Epithelial cell of prostate (primary cell): ENCODE measurements at places on chromosomes 4 and X.
A peak's percentile ranks its signal among the peaks of the same experiment; 100 is the strongest.

DNA sequence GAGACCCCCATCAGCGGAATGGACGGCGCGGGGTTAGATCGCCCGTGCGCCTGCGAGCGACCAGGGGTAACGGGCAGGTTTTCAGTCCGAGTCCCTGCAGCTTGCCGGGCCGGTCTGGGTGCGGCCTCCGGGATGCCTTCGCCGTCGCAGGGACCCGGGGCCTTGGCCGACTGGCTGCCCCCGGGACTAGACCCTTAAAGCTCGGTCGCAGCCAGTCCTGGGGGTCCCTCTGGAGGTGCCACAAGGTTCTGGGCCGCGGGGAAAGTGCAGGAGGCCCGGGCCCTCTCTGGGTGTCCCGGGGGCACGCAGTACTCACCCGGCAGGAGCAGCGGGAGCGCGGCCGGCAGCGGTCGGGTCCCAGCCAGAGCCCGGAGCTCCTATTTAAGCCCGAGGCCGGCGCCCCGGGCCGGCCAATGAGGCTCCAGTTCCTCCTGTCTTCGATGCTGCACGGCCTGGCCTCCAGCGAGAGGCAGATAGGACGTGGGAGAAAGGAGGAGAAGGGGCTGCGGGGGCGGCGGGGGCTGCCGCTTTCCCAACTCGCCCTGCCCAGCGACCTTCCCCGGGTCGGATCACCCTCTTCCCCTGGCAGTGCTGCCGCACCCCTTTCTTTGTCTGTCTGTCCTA lies at the start of gene SPON2:
TSS of gene SPON2 (minus strand) at position 356 of the 624 bp plus-strand sequence.
- DNase-seq: no peak

DNA sequence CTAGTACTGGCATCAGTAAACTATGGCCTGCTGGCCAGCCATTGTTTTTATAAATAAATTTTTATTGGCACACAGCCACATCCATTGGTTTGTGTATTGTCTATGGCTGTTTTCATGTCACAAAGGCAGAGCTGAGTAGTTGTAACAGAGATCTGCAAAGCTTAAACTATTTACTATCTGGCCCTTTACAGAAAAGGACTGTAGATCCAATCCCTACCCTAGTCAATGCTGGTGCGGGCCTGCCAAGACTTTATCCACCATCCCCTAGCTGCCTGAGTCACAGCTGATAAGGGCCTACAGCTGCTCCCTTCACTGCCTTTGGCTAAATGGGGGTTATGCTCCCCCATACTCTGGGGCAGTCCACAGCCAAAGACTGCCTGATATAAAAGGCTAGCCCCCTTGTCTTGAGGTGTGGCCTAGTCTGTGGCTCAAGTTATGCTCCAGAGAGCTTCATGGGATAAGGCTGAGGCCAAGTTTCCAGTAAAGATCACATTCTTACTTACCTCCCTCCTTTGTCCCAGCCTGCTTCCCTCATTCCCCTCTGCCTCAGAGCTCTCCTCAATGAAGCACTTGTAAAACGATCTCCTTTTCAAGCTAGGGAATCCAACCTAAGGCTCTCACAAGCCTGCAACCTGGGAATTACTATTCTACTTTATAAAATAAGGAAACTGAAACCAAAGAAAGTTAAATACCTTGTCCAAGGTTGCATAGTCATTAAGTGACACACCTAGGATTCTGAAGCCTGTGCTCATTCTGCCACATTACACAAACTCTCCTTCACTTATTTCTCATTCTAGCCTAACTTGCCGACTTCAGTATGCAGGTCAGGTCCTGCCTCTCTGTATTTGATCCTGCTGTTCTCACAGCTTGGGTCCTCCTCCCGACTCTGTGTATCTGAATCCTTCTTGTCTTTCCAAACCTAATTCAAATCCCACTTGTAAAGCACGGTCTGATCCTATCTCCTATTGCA lies 20.7 kb downstream of the ACE2 start:
- no peak for DNase-seq

GRCh38 chr4:78441756-78442155 lies 109.8 kb upstream of the ANXA3 start:
- DNase-seq: no peak

- DNase-seq: no peak
Observed at GRCh38 chr4:151150821-151151580, 51.6 kb downstream of the RPS3A start.

DNA sequence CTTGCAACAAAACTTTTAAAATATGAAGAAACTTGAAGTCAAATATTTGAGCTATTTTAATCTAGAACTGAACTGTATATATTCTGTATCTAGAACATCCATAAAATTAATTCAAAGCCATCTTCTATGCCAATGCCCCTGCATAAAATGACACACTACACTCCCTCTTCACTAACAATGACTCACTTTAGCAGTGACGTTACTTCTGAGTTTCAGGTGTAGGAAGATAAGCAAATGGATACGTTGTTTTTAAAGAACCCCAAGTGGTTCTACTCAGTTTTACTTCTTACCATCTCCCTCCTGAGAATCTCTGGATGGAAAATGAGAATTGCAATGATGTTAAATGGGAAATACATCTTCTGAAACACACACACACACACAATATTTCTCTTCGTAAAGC lies 45.2 kb downstream of the CXXC4 start:
- DNase-seq: no peak

DNA sequence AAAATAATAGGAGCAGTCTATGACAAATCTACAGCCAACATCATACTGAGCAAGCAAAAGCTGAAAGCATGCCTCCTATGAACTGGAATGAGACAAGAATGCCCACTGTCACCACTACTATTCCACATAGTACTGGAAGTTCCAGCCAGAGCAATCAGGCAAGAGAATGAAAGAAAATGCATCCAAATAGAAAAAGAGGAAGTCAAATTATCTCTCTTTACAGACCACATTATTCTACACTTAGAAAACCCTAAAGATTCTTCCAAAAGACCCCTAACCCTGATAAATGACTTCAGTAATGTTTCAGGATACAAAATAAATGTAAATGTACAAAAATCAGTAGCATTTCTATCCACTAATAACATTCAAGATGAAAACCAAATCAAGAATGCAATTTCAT lies 249.0 kb downstream of the STK32B start:
- no peak for DNase-seq

GRCh38 chr4:86296865-86297264 lies 63.0 kb downstream of the MAPK10 start:
- no peak for DNase-seq

DNA sequence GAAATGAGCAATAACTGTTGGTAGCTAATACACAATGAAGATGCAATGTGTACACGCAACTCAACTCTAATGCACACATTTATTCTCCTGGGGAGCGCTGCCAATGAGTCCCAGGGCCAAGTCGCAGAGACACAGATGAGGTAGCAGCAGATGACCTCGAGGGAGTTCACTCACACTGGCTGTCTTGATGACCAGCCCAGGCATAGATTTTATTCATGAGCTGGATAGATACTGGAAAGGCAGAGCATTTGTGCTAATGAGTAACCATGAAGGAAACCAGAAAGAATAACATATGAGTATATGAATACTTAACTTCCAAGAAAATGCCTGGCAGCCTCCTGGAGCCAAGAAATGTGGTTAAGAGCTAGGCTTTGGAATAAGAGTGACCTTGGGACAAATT lies 42.3 kb downstream of the RASL11B start:
- DNase-seq: no peak

- DNase-seq: no peak
Observed at GRCh38 chrX:23403849-23404248, 69.2 kb downstream of the PTCHD1 start.

- DNase-seq: no peak
Observed at GRCh38 chr4:85656759-85657505, 182.0 kb downstream of the ARHGAP24 start.

DNA sequence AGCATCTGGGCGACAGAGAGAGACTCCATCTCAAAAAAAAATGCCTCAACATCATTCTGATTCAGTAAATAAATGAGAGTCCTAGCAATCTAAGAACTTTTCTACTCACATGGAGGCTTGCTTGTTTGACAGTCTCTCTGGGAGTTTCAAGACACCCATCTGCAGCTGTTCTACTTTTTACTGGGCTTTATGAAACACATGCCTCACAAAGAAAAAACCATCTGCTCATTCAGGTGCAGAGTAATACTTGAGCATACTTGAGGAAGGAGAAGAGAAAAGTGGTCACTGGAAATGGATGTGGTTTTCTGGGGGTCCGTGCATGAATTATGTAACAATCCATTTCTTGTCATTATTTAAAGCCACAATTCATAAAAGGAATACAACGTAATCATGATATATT lies 87.1 kb upstream of the DDX53 start:
- DNase-seq: no peak

DNA sequence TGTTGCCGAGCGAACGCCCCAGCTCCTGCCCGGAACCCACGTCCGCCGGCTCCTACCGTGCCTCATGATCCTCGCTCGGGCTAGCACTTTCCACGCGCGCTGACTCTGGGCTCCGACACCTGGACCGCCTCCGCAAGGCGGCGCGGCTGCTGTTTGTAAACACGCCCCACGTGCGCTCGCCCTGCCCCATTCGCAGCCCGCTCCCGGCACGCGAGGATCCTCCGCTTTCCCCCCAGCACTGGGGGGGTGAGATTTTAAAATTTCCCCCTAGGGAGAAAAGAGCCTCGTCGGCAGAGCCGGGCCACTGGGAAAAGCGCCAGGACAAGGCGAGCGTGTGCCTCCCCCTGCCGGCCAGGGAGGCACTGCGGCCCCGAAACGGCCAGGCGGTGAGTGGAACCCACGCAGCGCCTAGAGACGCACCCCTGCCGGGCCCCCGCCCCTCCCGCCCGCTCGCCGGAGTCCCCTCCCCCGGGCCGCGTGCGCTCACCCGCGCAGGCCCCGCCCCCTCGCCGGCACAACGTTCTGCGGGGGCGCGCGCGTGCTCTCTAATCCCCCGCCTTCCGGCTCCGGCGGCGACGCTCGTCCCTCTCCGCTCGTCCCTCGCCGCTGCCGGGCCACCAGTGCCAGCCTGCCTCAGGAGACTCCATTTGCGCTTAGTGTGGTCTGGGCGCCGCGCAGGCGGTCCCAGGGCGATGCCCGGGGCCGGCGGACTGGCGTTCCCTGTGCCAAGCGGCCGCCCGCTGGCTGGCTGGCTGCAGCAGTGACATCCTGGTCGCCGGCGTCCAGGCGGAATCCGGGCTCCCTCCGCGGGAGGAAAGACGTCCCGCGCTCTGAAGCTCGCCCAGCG lies at the start of gene TIGD2:
TSS of gene TIGD2 (plus strand) at position 548 of the 847 bp plus-strand sequence. CDS start 1,442 bp downstream, outside the sequence.
- DNase-seq: peak; percentile 48

DNA sequence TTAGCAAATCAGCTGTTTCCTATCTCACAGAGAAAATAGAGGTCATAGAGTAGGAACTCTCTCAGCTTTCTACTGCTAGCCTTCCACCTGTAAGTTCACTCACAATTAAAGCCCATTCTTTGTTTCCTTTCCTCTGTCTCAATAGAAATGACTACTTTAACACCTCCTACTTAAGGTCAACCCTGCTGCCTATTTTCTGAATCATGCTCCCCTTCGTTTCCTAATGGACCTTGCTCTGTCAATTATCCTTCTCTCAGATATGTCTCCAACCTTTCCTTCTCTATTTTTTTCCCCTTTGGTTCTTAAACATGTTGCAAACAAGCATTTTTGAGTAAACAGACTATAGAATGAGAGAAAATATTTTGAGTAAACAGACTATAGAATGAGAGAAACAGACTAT lies 5.1 kb upstream of the PAQR3 start:
- no peak for DNase-seq

DNA sequence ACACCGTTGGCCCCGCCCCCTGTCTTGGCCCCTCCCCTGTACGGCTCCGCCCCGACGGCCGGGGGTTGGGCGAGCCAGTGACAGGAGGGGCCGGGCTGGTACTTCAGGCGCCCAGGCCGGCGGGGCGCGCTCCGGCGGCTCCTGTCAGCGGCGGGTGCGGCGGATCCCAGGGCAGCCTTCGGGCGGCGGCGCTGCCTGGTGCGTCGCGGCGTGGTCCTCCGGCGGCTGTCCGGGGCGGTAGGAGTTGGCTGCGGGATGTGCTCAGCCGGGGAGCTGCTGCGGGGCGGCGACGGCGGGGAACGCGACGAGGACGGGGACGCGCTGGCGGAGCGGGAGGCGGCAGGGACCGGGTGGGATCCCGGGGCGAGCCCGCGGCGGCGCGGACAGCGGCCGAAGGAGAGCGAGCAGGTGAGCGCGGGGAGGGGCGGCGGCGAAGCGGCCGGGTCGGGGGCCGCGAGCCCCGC lies at the start of gene FAM241A:
TSS of gene FAM241A (plus strand) at position 129 of the 464 bp plus-strand sequence. CDS start at position 256, 127 bp downstream.
- no peak for DNase-seq

GRCh38 chrX:109974906-109975655 lies 27.8 kb upstream of the TMEM164 start:
- no peak for DNase-seq

- no peak for DNase-seq
Observed at GRCh38 chr4:43452948-43453347, 560.4 kb downstream of the GRXCR1 start.

GRCh38 chr4:100117750-100118149 lies 72.5 kb downstream of the DDIT4L start:
- no peak for DNase-seq

- peak; percentile 43 for DNase-seq
Observed at GRCh38 chrX:64977830-64978229, 1.6 kb upstream of the ZC4H2 start.

DNA sequence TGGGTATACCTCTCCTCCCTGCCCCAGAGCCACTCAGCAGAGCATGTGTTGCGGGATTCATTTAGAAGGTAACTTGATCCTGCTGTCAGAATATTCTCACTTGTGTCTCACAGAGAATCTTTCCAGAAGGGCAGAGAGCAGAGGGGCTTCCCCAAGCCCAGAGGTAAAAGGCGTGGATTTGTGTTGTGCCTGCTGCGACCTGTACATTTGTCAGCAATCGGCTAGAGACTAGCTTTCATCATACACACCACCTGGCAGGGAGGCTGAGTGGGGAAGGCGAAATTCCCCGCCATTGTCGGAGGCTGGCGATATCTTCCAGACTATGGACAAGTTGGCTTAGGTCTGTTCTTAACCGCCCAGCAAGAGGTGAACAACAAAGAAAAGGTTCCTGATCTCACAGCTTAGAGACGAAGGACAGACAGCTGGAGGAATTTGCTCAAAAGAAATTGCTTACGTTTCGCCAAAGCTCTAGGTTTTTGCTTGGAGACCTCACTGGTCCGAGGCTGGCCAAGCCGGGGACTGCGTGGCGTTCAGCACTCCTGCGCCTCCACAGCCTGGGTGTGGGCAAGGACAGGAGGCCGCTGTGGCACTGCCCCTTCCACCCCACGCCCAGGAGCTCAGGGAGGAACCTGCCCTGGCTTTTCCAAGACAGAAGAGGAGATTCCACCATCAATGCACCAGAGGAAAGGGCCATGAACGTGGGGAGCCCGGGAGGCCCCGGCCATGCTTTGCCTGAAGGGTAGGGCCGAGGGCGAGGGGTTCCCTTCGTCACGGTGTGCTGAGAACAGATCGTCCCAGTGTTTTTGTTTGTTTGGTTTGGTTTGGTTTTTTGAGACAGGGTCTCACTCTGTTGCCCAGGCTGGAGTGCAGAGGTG lies 69.4 kb downstream of the DCTD start:
- no peak for DNase-seq

- DNase-seq: no peak
Observed at GRCh38 chrX:139762400-139763183, 54.6 kb upstream of the MCF2 start.

DNA sequence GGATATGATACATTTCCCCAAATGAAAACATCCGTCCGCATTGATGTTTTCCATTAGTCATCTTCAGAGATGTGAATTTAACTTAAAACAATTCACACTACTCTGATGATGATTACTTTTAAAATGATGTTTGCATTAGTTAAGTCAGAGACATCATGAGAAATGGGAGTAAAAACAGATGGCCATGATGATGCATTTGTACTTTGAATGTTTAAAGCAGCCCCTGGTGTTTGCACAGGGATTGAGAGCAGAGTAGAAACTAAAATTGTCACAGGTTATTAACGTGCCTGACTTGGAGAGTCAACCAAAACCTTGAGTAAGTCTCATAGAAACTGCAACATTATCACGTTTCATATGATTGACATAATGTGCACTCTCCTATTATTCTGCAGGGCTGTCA lies 117.2 kb downstream of the CFAP299 start:
- DNase-seq: no peak
